Dermis lymphatic vessel endothelial cell (primary cell): ENCODE measurements at places on chromosomes 4 and X. TPM values are rescaled to one million over a fixed set of nuclear protein-coding genes. Genes with fewer than 3 reads are reported as not detected.

AR gene
- total RNA-seq, result 0.26 and 0.43 TPM in 2 replicates

OCIAD2 gene
- total RNA-seq, result 57.1 and 69.2 TPM in 2 replicates

CPLX1 gene
- 0.09 TPM in 1 of 2 replicates, not detected in the other for total RNA-seq

DCAF8L2 gene
- not detected in 2 replicates for total RNA-seq

XIAP gene
- total RNA-seq, result 53.6 and 53.7 TPM in 2 replicates

HELT gene
- not detected in 2 replicates for total RNA-seq

PNMA3 gene
- not detected in 2 replicates for total RNA-seq

ARHGAP24 gene
- 22.3 and 24.2 TPM in 2 replicates for total RNA-seq

ANXA3 gene
- total RNA-seq, result 4.5 and 11.6 TPM in 2 replicates

SLC25A43 gene
- 11.6 and 14.1 TPM in 2 replicates for total RNA-seq

VSIG1 gene
- 0.09 and 0.33 TPM in 2 replicates for total RNA-seq

IGSF1 gene
- total RNA-seq, result under 0.01 TPM in 1 of 2 replicates, not detected in the other

AFP gene
- not detected in 2 replicates for total RNA-seq

POF1B gene
- total RNA-seq, result 0.87 and 6.6 TPM in 2 replicates

TIMM8A gene
- total RNA-seq, result 1.6 and 3.4 TPM in 2 replicates

GLRA2 gene
- not detected in 2 replicates for total RNA-seq

KIAA0232 gene
- total RNA-seq, result 15.5 and 18.8 TPM in 2 replicates

LIN54 gene
- 8.2 and 9.9 TPM in 2 replicates for total RNA-seq

DTHD1 gene
- not detected in 2 replicates for total RNA-seq

NOX1 gene
- total RNA-seq, result not detected in 2 replicates

LGI2 gene
- under 0.01 TPM in 2 replicates for total RNA-seq

NRK gene
- 0.22 and 0.43 TPM in 2 replicates for total RNA-seq

IL2 gene
- not detected in 2 replicates for total RNA-seq

P2RY4 gene
- 0.09 TPM in 1 of 2 replicates, not detected in the other for total RNA-seq

CWH43 gene
- total RNA-seq, result not detected in 2 replicates

YIPF7 gene
- 0.09 TPM in 1 of 2 replicates, not detected in the other for total RNA-seq

FRG2 gene
- not detected in 2 replicates for total RNA-seq

DNASE1L1 gene
- 78.9 and 88.2 TPM in 2 replicates for total RNA-seq
